Muscle of leg (tissue), 16 donors: ENCODE measurements at places on chromosomes 2 and 18. TPM values are rescaled to one million over a fixed set of nuclear protein-coding genes. Genes with fewer than 3 reads are reported as not detected.

Gene TMEM150A
- 7.9 TPM for total RNA-seq

- no peak for DNase-seq
- H3K36me3 ChIP-seq = no peaks in the 10 kb centered on the region
- no peak overlapping the region for H3K4me3 ChIP-seq
- peaks cover 20% of the 10 kb centered on the region for H3K4me1 ChIP-seq
Observed at GRCh38 chr2:237594514-237594871, 4.0 kb upstream of the RAB17 start.

Gene GPAT2
- total RNA-seq = 2.4 TPM

- peak; percentile 84 for DNase-seq
- H3K36me3 ChIP-seq = no peaks in the 10 kb centered on the region
- H3K27ac ChIP-seq = no peak overlapping the region
- peaks cover 31% of the 10 kb centered on the region for H3K4me1 ChIP-seq
- peaks cover 4% of the 10 kb centered on the region for H3K27me3 ChIP-seq
Observed at GRCh38 chr2:60364491-60364890, 189.0 kb downstream of the BCL11A start.

Gene CCBE1
- total RNA-seq = 2.8 TPM

- peak; percentile 77 for DNase-seq
- H3K27me3 ChIP-seq = peaks cover 4% of the 10 kb centered on the region
- no peak overlapping the region for H3K4me3 ChIP-seq
- no peaks in the 10 kb centered on the region for H3K36me3 ChIP-seq
- peaks cover 9% of the 10 kb centered on the region for H3K4me1 ChIP-seq
Observed at GRCh38 chr2:5473635-5474034, 218.5 kb upstream of the SOX11 start.

DNA sequence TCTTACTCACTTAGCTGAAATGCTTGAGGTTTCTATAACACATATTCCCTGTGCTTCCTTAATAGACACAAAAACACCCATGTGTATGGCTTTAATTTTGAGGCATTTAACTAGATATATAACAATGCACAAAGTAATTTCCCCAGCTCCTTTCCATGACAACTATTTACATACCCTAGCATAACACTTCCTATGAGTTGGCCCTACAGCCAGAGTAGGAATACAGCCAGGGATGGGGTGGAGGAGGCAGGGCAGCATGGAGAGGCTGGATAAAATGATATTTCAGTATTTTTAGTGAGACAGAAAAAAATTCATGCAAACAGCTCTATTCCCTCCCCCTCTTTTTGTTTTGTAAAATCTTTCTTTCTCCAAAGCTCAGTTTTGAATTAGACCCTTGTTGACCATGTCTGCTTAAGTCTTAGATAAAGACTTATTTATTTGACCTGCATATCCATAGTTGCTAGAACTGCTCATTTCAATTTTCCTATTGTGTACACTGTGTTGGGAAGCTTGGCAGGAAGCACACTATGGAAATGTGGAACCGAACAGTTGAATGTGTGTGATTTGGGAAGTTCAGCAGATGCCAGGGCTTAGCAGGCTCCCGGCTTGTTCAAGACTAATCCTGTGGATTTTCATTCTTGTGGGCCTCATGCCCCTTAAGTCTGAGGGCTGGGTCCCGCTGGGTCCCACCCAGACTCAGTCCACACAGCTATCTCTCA, 11.2 kb upstream of the B3GNT2 start:
- DNase-seq = peak; percentile 49
- H3K4me3 ChIP-seq = no peak overlapping the region
- H3K27ac ChIP-seq = no peak overlapping the region
- H3K4me1 ChIP-seq = peaks cover 4% of the 10 kb centered on the region
- H3K27me3 ChIP-seq = no peaks in the 10 kb centered on the region
